ENCODE measurements at places on chromosomes 12 and 14.

DNA sequence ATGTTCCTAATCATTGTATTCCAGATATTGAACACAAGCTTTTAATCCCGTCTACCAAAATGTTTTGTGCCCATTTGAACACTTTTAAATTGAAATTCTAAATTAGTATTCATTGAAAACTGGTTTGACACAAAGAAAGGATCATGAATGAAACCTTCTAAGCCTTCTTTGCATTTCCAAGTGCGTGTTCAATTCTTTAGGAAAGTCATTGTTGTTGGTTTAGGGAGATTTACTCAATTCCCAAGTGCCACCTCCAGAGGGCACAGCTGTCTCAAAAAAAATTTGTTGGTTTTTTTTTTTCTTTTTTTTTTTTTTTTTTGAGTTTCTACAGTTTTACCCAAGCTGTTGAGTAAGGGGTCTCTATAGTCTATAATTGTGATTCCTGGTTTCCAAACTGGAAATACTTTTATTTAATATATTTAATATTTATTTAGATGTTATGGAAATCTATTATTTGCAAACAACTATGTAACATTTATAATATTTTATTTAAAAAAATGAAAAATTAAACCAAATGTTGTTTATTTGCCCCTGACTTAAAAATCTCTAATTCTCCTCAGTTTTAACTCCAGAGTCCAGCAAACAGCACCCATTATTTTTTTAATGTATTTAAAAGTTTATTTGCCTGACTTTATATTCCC lies 79.9 kb downstream of the NEDD1 start:
- no peak for DNase-seq

DNA sequence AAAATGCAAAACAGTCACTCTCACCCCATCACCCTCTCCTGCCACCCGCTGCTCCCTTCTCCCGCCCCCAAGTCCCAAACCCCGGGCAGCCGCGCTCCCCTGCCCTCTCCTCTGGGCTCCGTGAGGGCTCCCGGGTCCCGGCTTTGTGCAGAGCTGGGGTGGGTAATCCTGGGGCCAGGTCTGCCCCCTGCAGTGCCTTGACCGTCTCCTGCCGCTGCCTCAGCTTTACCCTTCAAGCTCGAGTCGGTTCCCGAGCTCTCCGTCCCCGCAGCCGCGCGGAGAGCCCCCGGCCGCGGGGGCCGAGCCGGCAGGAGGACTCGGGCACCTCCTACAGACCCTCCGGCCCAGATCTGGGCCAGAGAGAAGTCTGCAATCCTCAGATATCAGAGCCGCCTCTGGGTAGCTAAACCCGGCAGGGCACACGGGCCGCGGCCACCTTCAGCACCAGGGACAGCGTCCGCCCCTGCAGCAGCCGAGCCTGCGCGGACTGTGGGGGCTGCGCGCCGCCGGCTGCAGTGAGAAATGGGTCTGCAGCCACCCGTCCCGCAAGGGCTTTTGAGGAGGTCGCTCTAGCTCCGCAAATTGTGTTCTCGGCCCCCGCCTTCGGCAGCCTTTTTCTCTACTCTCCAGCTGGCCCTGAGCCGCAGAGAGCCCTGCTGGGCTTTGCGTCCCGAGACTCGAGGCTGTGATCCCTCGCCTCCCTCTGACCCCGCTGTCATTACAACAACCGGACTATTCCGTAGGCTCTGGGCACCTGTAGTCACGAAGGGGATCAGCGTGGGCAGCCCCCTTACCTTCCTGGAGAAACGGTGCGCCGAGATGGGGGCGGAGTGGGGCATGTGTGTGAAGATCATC lies 1.2 kb downstream of the PRMT8 start:
- DNase-seq = no peak

- no peak for DNase-seq
Observed at GRCh38 chr12:121668750-121669520, 519 bp downstream of the MORN3 start.

GRCh38 chr14:100292776-100293461 lies 13.3 kb downstream of the SLC25A29 start:
- no peak for DNase-seq

- peak; percentile 74 for DNase-seq
Observed at GRCh38 chr14:90697577-90698206, 118.5 kb downstream of the TTC7B start.

GRCh38 chr12:1974812-1975211 lies 29.4 kb downstream of the DCP1B start:
- no peak for DNase-seq

GRCh38 chr12:52054833-52055730 lies 3.8 kb downstream of the NR4A1 start:
- no peak for DNase-seq

GRCh38 chr14:38209572-38210557 lies 2.2 kb downstream of the SSTR1 start:
- DNase-seq = no peak

DNA sequence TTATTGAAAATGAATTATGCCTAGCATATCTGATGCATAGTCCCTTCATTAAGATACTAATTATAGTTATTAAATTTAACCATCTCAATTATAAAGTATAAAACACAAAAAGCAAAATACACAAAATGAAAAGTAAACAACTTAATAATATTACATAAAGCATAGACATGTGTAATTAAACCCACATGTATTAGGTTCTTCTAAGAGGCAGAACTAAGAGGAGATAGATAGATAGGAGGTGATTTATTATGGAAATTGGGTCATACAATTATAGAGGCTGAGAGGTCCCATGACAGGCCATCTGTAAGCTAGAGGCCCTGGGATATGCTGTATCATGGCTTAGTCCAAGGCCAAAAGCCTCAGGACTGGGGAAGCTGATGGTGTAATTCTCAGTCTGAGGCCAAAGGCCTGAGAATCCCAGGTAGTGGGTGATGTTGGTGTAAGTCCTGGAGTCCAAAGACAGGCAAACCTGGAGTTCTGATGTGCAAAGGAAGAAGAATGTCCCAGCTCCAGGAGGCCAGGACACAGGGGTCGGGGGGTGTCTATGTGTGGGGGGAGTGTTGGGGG lies 953.3 kb downstream of the TRHDE start:
- DNase-seq = no peak
